ENCODE measurements at places on chromosomes 3 and 15. TPM values are rescaled to one million over a fixed set of nuclear protein-coding genes. Genes with fewer than 3 reads are reported as not detected.

- no peak for DNase-seq
Observed at GRCh38 chr3:79473993-79474392, 293.8 kb downstream of the ROBO1 start.

GRCh38 chr3:181488536-181488935 lies 223.2 kb upstream of the SOX2 start:
- no peak for DNase-seq

DNA sequence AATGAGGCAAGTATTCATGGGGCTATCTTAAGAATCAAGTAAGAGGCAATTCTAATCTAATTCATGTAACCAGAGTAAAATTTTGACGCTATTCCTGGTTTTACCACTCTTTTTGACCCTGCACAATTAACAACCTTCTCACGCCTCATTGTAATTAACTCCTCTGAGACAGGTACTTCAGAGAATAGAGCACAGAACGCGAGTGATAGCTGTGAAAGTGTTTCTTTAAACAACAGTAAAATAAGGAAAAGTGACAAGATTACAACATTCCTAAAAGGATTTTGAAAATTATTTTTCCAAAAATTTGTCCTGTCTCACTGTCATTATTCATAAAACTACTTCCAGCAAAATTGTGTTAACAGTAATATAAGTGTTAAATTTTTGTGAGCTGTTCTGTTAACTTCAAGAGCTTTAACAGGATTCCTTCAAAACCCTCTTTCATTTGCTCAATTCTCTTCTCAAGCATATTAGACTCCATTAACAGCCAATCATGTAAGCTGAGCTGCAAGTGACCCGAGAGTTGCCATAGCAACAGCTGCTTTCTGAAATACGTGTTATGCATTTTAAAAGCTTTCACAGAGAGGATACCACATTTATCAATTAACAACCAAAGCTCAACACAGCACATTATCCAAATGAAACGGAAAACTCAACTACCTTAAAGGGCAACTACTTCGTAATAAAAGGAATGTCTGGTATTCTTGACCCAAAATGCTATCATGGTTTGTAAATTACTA lies 93.1 kb downstream of the STAG1 start:
- peak; percentile 42 for DNase-seq

DNA sequence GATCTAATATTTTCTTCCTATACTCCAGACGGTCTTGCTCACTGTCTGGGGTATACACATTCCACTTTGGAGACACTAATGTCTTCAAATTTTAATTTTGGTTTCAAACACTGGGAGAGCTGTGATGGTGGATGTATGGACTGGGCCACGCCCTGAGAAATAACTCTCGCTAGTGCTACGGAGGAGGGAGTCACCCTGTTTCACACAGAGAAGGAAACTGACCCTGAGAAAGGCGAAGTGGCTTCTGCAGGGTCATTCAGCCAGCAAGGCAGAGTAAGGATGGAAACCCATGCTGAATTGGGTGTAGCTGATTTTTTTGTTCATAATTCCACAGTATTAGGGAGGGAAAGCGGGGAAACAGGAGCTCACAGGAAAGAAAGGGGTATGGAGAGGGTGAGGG lies 8.6 kb upstream of the SKIC8 start:
- DNase-seq, result no peak

DNA sequence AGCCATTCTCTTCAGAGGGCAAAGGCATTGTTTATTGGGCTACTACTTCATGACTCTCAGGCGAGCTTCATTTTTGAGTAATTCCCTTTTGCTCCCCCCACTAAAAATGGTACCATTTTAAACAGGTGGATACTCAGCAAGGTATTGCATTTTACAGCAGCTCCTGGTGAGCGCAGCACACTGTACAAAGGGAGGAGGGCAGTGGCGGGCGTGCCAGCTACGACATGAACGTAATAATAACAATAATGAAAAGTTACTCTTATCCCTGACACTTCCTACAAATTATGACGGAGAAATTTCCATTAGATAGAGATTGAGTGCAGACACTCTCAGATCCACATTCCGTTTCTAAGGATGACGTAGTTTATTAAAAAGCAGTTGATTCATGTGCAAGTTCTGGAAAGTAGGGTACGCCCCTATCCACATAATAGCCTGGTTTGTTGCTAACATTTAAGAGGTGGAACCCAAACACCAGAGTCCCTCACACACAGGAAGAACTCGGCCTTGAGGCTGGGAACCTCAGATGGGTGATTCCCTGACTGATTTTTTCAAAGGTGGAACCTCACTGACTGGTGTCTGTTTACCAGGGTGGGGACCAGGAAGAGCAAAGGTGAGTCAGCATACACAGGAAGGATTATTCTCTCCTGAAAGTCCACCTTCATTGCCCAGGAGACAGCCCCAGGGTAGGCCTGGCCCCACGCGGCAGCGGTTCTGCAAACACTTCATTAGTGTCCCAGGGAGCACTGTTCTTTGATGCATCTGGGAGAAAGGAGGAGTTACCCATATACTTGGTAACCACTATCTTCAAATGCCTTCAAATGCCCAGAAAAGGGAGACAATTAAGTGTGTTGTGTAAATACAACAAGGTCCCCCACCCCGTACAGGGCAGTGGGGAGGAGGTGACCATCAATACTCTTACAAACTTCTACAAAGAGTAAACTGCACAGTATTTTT lies 69.9 kb downstream of the LDHAL6B start:
- no peak for DNase-seq

DNA sequence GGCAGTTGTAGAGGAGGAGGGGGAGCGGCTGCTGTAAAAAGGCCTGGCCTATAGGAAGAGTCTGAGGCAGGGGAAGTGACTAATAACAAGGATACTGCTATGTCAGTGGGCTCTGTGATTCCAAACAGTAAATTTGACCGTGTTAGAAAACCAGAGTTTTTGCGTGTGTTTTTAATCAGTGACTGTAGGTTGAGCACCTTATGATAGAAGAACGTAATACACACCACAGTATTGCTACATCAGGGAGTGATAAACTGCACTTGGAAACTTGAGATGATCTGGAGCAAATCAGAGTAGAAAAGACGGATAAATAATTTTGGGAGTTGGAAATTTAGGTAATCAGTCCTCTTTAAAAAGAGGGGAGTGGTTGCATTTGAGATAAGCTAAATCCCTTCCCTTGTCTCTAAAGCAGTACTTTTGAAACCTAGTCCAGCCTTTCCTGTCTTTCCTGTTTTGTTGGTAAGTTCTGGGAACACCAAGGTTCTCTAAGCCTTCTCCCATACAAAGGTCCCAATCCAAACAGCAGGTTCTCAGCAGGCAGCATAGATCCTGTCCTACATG lies 130.5 kb upstream of the NR2E3 start:
- no peak for DNase-seq

DNA sequence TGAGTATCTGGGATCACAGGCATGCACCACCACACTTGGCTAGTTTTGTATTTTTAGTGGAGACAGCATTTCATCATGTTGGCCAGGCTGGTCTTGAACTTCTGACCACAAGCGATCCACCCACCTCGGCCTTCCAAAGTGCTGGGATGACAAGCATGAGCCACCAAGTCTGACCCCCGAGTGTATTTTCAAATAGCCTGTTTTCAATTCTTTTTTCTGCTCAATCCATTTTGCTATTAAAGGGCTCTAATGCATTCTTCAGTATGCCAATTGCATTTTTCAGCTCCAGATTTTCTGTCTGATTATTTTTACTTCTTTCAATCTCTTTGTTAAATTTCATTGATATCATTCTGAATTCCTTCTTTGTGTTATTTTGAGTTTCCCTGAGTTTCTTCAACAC lies 5.8 kb downstream of the OR5H6 start:
- DNase-seq, result no peak

GRCh38 chr15:63324770-63325169 lies 47.4 kb downstream of the APH1B start:
- no peak for DNase-seq

DNA sequence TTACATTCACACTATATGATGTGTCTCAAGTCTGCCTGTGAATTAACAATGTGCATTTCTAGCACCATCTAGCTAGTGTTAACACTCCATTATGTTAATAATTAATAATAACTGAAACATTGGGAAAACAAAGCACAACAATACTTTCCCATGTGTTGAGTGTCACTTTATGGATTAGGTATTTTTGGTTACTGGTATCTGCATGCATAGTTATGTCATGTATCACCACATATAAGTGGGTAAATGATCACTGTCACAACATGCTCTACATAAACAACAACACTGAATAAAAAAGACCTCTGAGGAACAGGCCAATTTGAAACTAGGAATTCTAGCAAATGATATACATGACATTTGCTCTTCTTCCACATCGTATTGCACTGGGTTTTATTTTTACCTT lies 74.7 kb downstream of the MLH1 start:
- no peak for DNase-seq

The GRAMD2A gene
- total RNA-seq, result 0.47 TPM

DNA sequence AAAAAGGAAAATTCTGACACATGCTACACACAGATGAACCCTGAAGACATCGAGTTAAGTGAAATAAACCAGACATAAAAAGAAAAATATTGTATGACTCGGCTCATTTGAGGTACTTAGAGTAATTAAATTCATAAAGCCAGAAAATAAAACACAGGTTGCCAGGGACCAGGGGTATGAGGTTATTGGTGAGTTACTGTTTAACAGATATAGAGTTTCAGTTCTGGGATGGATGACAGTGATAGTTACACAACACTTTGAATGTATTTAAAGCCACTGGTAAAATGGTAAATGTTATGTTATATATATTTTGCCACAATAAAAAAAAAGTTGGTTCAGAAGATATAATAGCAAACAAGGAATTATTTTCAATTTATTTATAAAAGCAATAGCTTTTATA lies 436.1 kb upstream of the WNT5A start:
- DNase-seq, result no peak

The ZNF502 gene
- total RNA-seq, result 15.0 TPM
